MM.1S (cell line): ENCODE measurements at places on chromosomes 2 and 18.

DNA sequence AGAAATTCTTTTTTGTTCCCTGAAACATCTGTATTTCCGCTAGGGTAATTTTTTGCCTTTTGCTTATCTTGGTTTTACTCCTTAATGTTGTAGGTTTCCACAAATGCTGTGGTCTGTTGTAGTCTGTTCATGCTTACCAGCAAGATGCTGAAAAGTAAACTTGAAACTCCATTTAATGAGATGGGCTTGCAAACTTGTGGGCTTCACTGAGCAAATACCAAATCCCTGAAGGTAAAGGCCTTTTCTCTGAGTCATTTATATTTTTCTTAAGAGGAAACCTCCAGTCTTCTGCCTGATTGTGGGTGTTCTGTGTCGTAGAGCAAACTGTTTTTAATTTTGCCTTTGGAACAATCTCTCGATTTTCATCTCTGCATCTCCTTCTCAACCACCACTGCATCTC is 9.3 kb downstream of the SP140 start:
- H3K4me3 ChIP-seq = no peak overlapping the region
- no peaks in the 10 kb centered on the region for H3K36me3 ChIP-seq
- H3K27ac ChIP-seq = no peak overlapping the region

DNA sequence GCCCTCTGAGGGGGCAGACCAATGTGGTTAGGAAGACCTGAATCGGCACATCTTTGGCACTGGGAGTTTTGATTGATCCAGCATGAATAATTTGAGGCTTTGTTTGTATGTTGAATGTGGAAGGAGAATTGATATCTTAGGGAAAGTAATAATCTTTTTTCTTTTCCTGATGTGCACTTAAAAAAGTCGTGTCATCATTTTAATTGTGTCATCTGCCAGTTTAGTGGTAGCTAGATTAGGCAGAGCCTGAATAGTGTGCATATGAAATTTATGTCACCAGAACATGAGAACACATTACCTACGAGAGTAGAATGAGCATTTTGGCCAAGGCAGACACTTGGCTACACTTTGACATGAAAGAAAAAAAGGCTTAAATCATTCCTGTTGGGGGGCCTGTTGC is 79.5 kb downstream of the KIF5C start:
- DNase-seq = no peak
- H3K27ac ChIP-seq = no peak overlapping the region
- no peak overlapping the region for H3K4me3 ChIP-seq
- no peaks in the 10 kb centered on the region for H3K4me1 ChIP-seq

DNA sequence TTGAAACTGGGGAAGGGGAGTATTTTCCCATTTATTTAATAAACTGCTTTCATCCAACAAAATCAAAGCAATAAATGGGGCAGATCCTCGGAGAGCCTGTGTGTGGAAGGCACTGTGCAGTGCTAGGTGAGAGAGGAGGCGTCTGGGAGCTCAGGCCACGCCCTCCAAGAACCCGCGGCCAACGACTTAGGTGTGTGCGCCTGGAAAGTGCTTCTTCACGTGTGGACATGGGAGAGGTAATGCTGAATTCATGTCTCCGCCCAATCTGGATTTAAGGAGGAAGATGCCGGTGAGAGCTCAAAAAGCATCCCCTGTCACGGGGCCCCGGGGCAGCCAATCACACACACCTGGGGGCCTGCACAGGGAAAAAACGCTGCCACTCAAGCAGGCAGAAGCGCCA is 77.4 kb downstream of the HDAC4 start:
- no peak overlapping the region for H3K27ac ChIP-seq
- peaks cover 25% of the 10 kb centered on the region for H3K4me1 ChIP-seq
- no peak for DNase-seq
- no peak overlapping the region for H3K4me3 ChIP-seq

DNA sequence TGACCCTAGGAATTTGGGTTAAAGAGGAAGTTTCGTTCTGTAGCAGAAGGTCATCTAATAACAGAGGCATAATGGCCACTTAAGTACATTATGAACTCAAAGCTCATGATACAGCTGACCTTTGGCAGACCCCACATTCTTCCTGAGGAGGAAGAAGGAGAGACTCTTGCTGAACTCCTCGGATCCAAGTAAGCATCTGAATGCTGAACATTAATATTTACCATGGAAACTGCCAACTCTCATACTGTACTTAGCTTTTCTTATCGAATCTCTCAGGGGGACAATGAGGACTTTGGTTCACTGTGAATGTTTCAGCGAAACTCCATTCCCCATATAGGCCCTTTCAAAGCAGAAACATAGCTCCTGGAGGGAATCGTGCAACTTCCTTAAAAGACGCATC is 781.4 kb upstream of the GYPC start:
- no peak for DNase-seq
- H3K4me1 ChIP-seq = no peaks in the 10 kb centered on the region

DNA sequence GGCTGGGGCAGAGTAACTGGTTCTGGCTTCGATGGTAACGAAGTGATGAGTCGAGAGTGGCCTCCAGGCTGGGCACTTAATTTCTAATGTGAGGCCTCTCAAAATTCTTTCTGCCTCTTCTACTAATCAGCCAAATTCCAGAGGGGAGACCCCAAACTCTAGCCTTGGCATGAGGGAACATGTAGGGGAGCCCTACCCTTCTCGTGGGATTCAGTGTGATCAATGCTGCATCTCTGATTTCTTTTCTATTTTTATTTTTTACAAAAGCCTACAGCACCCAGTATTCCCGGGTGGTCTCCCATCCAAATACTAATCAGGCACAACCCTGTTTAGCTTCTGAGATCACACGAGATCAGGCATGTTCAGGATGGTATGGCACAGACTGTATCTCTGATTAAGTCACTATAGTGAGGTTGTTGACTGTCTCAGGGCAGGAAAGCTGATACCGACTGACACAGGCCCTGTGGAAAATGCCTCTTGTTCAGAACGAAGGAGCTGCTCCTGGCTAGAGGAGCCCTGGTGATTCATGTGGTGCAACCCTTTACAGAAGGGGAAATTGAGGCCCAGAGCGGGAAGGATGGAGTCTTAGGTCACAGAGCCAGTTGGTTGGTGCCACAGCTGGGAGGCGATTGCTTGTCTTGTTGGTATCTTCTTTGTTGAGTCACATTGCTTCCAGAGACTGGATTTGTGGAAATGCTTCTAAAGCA is 126.3 kb upstream of the HS6ST1 start:
- no peaks in the 10 kb centered on the region for H3K4me1 ChIP-seq
- H3K36me3 ChIP-seq = no peaks in the 10 kb centered on the region
- no peak overlapping the region for H3K27ac ChIP-seq
- H3K27me3 ChIP-seq = no peaks in the 10 kb centered on the region
- H3K4me3 ChIP-seq = no peak overlapping the region
- DNase-seq = no peak

DNA sequence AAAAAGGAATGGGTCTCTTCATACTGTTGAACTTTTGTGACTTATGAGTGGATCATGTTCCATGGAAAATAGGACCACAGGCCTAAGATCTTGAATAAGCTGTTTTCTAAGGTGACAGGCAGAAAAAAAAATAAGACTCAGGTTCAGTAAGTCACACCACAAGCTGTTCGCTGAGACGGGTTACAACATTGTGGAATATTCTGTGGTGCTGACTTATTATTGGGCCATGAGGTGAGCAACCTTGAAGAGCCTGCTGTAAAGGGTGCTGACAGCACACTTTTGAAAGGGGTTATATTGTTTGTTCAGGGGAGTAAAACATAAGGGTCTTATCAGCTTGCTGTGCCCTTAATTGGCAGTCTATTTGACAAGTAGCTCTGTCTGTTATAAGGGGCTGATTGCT is 439.8 kb upstream of the SLC14A2 start:
- no peak overlapping the region for H3K4me3 ChIP-seq
- no peaks in the 10 kb centered on the region for H3K27me3 ChIP-seq
- H3K36me3 ChIP-seq = no peaks in the 10 kb centered on the region
- no peak overlapping the region for H3K27ac ChIP-seq

DNA sequence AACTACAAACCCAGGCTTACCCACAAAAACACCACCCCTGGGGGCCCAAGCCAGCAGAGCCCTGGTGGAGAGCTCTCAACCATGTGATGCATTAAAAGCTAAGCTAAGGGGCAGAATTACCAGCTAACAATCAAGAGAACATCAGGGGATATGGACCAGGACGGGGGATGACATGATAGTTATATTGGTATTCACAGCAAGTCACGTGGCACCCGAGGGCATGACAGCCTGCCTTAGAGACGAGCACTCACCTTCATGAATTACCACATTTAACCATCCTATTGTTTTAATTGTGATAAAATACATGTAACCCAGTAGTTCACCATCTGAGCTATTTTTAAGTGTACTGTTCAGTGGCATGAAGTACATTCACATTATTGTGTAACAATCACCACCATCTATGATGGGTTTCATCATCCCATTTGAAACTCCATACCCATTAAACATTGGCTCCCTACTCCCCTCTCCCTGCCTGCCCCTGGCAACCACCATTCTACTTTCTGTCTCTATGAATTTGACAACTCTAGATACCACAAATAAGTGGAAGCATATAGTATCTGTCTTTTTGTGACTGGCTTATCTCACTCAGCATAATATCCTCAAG is 245.6 kb downstream of the ANAPC1 start:
- no peak overlapping the region for H3K4me3 ChIP-seq
- H3K27me3 ChIP-seq = no peaks in the 10 kb centered on the region
- H3K36me3 ChIP-seq = no peaks in the 10 kb centered on the region
- H3K4me1 ChIP-seq = no peaks in the 10 kb centered on the region

DNA sequence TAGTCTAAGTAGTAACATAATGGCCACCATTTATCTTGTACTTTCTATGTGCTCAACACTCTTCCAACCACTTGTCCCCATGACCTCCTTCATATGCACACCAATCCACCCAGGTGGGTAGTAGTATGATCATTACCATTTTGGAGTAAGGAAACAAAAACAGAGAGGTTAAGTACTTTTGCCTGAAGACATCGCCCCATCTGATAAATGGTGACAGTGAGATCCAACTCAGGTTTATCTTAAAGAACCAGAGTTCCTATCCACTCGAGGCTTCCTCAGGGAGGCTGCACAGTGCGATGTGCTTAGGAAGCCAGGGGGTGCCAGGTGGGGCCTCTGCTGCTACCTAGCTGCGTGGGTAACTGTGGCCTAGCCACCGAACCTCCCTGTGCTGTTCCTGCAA is 14.1 kb downstream of the NFE2L2 start:
- H3K4me3 ChIP-seq = no peak overlapping the region
- H3K36me3 ChIP-seq = no peaks in the 10 kb centered on the region
- DNase-seq = no peak
- no peak overlapping the region for H3K27ac ChIP-seq
- no peaks in the 10 kb centered on the region for H3K27me3 ChIP-seq

DNA sequence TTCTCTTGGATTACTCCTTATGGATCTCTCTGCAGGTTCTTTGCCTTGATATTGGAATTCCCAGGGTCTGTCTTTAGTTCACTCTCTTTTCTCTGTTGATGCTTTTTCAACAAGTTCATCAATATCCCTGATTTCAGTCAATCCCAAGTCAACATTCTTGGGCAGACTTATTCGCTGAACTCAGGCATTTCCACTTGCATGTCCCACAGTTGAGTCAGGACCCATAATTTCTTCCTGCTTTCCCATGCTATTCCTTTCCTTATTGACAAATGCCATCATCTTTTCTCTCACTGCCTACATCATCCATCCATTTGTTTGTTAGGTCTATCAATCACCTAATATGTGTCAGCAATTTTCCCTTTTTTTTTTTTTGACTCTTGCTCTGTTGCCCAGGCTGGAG is 11.6 kb downstream of the GPD2 start:
- no peak overlapping the region for H3K4me3 ChIP-seq
- no peaks in the 10 kb centered on the region for H3K4me1 ChIP-seq
- no peaks in the 10 kb centered on the region for H3K36me3 ChIP-seq
- H3K27ac ChIP-seq = no peak overlapping the region
- no peaks in the 10 kb centered on the region for H3K27me3 ChIP-seq
- DNase-seq = no peak

DNA sequence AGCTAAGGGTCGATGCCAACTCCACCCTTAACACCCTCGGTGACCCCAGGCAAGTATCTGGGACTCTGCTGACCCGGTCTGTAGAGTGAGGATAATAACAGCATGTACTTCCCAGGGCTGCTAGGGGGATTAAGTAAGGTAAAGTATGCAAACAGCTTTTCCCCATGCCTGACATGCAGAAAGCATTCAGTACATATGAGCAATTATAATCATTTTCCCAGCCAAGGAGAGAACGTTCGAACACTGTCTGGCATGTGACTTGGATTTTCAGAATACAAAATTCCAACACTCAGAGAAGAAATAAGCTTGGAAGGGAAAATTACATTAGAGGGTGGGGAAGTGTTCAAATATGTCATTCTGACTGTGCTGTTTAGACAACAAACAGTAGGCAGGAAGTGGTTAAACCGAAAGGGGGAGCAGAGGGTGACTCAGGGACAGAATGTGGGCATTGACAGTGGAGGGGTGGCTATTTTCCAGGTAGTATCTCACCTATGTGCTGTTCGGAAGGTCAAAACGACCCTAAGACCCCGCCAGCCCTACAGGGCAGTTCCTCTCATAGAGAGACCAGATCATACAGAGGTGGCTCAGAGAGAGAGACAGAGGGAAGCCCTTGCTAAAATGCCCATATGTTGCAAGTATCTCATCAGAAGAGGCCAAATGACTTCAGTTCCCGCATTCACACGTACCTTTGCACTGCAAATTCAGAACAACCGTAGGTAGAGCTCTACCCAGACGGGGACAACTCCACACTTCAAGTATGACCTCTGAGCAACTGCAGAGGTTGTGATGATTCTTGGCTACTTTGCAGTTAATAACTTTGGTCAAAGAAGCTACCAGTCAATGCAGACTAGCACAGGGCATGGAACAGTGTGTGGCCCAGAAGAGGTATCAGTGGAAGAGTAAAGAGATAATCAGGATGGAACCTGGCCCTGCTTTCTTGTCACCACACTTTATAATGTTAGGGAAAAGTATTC is 14.8 kb downstream of the ASPRV1 start:
- H3K27me3 ChIP-seq = no peaks in the 10 kb centered on the region
- no peaks in the 10 kb centered on the region for H3K36me3 ChIP-seq
- H3K27ac ChIP-seq = peak overlapping the region; percentile 37; the same call in 1 of the 2 replicates
- peak; percentile 57 for DNase-seq
- peaks cover 17% of the 10 kb centered on the region for H3K4me1 ChIP-seq
- H3K4me3 ChIP-seq = no peak overlapping the region
